Mesenteric fat pad (tissue), 1 donor: ENCODE measurements at places on chromosomes 1 and 21.

DNA sequence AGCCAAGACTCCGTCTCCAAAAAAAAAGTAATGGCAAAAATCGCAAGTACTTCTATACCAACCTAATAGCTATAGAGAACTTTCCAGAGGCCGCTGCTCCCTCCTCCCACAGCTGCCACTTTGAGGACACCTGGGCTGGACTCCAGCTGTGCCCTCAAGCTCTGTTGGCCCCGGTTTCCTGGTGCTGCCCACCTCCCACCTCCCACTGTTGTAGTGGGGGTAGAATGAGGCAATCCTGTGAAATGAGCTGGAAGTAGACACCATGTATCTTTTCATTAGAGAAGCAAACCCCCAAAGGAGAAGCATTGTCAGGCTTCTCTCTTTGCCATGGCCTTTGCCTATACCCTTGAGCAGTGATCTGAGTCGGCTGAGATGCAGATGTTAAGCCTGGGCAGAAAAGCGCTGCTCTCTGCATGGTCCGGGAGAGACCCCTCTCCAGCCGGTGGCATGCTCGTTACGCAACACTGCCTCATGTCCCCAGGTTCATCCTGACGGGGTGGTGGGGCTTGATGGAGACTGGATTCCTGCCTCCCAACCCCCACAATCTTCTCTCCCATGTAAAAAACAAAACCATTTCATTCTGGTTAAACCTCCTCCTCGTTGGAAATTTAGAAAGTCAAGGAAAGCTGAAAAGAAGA is 39.7 kb downstream of the SIM2 start:
- DNase-seq, result peak; percentile 49

DNA sequence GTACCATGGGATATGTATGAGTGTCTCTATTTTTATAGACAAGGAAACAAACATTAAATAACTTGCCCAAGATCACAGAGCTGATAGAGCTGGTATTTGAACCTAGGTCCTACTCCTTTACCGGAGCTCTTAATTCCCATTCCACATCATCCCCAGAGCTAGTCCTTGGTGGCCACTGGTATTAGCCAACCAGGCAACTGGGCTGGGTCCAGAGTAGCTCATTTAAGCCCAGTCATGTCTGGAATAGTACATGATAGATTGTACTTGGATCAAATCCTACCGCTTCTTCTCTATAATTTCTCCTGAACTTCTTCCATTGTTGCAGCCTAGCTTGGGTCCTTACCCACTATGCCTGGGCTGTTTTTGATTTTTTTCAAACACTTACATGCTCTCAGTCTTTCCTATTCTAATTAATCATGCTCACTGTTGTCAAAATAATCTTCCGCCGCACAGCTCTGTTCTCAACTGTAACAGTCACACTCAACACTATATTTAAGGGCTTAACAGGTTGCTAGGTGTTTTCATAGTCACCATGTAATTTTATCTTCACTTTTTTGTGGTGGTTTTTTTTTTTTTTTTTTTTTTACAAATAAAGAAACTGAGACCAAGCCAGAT is 80.2 kb downstream of the COLGALT2 start:
- no peak for DNase-seq

- no peak for DNase-seq
These were observed 18.0 kb upstream of the FGGY start for GRCh38 chr1:59278780-59279354.

GRCh38 chr1:218585511-218586184 is 240.5 kb downstream of the TGFB2 start:
- DNase-seq, result no peak

- DNase-seq, result no peak
These were observed 193.6 kb downstream of the RPS6KC1 start for GRCh38 chr1:213244664-213245091.

GRCh38 chr21:45451771-45452182 is 46.8 kb downstream of the COL18A1 start:
- no peak for DNase-seq

- no peak for DNase-seq
These were observed 44.6 kb downstream of the WASF2 start for GRCh38 chr1:27445177-27445936.

DNA sequence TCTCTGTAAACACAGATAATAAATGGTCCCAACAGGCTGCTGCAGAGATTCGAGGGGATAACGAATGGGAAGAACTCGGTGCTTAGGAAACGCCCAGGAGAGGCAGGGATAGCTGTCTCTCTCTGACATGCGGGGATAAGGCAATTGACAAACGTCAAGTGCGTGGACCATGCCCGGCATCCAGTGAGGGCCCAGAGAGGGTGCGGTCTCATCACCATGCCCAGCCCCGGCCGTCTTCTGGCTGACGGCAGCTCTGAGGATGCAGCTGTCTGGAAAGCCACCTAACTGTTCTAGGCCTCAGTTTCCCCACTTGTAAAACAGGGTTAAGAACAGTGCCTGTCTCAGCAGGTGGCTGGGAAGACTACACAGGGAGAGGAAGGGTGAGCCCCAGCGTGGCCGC is 48.1 kb downstream of the ACOT7 start:
- DNase-seq, result no peak

DNA sequence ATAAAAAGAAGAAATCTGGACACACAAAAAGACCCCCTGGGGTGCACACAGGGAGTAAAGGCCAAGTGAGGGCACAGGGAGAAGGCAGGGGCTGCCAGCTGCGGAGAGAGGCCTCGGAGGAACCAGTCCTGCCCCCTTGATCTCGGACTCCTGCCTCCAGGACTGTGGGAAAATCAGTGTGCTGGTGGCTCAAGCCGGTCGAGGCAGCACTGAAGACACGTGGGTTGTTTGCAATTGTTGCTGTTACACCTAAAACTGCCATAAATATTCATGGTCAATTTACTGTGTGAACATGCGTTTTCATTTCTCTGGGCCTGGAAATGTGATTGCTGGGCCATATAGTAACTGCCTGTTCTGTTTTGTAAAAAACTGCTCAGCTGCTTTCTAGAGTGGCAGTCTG is 18.5 kb downstream of the IBA57 start:
- DNase-seq, result peak; percentile 51

DNA sequence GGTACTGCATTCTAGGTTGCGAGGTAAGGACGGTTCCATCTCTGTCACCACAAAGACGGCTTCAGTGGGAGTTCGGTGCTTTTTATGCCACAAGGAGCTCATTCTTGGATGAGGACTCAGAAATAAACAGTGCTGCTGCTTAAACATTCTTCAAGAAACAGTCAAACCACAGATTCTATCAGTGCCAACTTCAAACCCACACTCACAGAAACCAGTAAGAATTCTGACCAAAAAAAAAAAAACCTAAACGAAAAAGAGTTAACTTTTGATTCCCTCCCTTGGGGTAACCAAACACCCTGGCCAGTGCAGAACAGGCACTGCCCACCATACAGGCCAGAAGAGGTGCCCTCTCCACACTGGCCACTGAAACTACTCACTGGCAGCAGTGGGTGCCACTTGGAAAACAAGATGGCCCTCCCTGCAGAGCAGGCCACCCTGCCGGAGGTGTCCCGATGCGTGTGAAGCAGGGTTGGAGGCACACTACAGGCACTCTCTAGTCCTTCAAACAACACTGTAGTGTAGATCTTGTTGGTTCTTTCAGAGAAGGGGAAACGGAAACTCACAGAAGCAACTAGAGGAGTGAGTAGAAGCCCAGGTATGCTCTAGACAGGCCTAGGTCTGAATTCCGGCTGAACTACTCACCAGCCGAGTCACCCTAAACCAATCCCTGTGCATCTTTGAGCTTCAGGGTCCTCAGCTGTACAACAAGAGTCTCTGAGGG is 87.3 kb upstream of the TLR5 start:
- no peak for DNase-seq

GRCh38 chr1:210213335-210213734 is 19.3 kb upstream of the SERTAD4 start:
- no peak for DNase-seq

GRCh38 chr1:201022820-201023516 is 546 bp downstream of the KIF21B start:
- DNase-seq, result no peak

GRCh38 chr1:9755441-9755995 is 68.2 kb downstream of the CLSTN1 start:
- no peak for DNase-seq

DNA sequence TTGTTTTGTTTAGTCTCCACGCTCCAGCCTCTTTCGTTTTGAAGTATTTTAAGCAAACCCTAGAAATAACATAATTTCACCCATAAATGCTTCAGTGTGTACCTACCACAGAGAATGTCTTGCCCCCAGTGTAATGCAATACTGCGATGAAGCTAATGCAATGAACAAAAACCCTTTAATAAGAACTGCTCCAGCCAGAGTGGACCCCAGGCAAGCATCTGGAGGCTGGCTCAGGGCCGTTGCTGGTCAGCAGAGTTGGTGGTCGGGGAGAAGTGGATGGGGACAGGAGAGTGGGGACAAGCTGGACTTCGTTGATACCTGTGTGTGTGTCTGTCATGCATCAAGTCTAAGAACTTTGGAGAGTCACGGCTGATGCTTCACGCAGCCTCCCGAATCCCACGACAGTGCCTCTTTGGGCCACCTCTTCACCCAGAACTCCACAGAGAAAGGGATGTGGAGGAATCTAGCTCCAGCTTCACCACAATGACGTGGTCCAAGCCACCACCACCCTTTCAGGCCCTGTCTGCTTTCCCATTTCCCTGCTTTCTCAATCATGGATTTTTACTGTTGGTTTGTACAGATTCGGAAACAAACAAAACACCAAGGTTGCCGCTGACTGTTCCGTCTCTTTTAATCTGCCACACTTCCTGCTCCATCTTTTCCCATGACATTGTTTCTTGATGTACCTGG is 108.6 kb upstream of the ERRFI1 start:
- DNase-seq, result no peak

DNA sequence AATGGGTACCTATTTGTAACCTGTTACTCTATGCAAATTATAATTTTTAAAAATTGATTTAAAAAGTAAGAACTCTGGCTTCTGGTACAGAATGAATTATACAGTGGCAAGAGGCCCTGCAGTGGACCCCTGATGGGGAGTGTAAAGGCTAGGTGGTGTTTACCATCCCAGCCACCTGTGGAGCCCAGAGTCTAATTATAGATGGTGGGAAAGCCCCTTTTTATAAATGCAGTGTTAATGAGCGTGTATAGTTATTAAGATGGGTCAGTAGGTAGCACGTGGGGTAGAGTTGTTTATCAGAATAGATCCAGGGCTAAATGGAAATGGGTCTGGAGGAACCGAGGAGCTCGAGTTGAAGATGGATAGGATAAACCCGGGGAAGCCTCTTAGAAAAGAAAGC is 13.9 kb upstream of the PRELP start:
- no peak for DNase-seq

DNA sequence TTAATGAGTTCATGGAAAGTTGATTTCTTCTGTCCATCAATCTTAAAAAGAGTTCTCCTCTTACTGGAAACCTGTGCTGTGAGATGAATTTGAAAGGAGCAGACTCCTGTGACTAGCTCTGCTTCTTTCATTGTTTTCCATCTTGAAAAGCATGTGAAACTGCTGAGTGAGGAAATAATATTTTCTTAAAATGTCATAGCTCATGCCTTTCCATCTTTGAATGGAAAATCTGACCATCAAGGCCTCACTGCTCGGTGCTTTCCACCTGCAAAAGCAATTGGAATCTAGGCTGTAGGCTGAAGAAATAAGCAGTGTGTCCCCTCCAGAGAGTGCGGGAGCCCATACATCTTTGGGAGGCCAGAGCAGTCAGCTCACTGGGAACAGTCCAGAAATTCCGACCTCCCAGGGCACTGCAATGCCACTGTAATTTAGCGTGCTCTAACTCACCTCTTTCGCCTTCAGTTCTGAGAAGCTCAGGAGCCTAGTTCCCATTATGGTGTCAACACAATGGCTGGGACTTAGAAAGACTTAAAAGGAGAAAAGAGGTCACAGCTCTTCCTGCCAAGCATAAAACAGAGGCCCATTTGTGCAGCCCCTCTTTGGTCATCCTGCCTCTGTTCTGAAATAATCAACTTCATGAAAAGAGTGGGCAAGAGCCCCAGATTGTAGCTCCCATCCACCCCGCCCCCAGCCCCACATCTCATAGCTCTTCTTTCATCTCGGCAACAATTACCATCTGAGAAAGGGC is 50.4 kb upstream of the F3 start:
- DNase-seq, result no peak

- no peak for DNase-seq
These were observed 222.0 kb upstream of the RAB4A start for GRCh38 chr1:229048896-229049295.

- no peak for DNase-seq
These were observed 54.4 kb downstream of the EVI5 start for GRCh38 chr1:92730476-92730875.

- DNase-seq, result no peak
These were observed 17.5 kb downstream of the RSPH1 start for GRCh38 chr21:42478504-42478903.

DNA sequence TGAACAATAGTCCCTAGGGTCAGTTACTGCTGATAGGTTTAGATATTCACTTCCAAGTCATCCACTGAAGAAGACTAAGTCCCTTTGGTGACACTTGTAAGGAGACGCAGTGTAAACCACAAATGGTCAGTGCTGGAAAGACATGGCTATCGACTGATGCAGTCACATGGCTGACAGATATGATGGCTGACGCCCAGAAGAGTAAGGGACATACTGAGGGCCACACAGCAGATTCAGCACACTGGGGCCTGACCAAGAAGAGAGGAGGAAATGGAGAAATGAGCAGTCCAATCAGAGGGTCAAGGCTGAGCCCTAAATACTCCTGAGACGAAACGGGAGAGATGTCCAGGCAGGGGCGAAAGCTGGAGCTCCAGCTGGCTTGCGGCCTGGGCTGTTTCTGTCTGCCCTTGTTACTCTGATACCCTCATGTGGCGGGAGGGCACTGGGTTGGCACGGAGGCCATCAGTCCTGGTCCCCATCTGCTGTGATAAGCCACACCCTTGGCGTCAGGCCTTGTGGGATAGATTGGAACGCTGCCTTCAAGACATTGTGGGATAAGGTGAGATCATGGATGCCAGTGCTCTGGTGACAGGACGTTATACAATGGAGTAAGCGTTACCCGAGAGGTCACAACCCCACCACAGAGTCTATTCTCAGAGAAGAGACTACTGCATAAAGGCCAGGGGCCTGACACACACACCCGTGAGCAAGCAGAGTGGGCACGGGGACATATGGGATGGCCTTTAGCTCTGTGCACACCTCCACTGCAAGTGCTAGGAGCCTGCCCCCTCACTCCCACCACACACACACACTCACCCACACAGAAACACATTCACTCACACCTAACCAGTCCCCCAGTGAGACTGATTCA is 158.4 kb downstream of the TRABD2B start:
- DNase-seq, result peak; percentile 84

GRCh38 chr1:56063461-56063860 is 515.9 kb downstream of the PLPP3 start:
- DNase-seq, result no peak

- DNase-seq, result no peak
These were observed 277.1 kb downstream of the AJAP1 start for GRCh38 chr1:4931486-4931885.

- no peak for DNase-seq
These were observed 93.9 kb downstream of the STUM start for GRCh38 chr1:226642421-226642820.

- DNase-seq, result no peak
These were observed 29.1 kb downstream of the SKI start for GRCh38 chr1:2257245-2257627.

DNA sequence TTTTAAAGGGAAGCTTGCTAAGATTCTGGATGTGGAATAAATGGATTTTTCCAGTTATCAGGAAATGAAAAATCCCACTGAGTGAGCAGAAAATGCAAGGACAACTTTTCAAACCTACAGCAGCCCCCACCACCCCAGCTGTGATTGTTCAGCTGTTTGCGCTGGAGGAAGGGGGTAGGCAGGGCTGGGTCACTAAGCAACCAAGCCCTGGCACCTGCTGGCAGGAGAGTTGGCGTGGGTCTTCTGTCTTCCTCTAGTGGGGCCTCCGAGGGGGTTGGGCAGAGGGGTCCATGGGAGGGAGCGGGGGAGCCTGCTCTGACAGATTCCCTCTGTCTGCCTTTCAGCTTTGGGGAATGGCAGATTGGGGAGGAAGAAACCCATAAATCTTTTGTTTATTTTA is 45.3 kb downstream of the EIF2D start:
- DNase-seq, result no peak
